Stimulated activated CD4-positive, alpha-beta T cell treated with anti-CD3 and anti-CD28 coated beads, Interleukin-15, amount 100 ng/mL, for 24 hours (primary cell): ENCODE measurements at places on chromosomes 4 and X.

- no peak for DNase-seq
Observed at GRCh38 chr4:7600247-7600646, 165.5 kb upstream of the PSAPL1 start.

DNA sequence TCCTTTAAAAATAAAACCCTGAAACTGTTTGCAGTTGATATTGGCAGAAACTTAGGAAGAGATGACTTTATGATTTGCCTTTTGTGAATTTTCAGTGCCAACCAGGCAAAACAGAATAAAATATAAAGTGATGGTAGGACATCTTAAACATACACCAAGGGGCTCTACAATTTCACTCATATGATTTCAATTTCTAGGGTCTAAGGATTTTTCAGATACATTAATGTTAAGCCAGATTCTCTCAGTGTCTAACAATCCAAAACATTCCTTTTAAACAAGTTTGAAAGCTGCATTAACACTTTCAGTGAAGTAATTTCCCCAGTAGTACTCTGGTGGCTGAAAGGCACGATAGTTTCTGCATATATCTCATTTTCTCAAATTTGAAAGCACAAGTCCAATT lies 1262.0 kb upstream of the ADGRL3 start:
- DNase-seq: no peak

- no peak for DNase-seq
Observed at GRCh38 chrX:152845618-152846240, 14.9 kb downstream of the NSDHL start.

GRCh38 chr4:89434364-89434988 lies 126.9 kb upstream of the GPRIN3 start:
- no peak for DNase-seq

GRCh38 chr4:5883916-5884315 lies 9.0 kb downstream of the CRMP1 start:
- DNase-seq: no peak

- no peak for DNase-seq
Observed at GRCh38 chrX:115345615-115346014, 56.1 kb downstream of the LUZP4 start.

DNA sequence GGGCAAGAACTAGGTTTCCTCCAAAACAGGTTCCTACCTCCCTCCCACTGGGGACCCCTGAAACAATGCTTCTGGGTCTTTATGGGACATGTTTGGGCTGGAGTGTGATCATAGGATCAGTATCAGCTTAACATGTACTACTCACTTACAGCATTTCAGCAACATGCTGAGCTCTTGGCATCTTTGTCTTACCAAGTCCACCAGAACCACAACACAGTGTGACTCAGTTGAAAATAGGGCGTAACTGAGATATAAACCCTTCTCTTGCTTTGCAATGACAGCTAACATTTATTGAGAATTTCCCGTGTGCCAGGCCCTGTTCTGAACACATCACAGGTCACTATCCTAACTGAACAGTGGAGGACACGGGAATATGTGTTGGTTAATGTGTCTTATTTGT lies 218.5 kb upstream of the LNX1 start:
- no peak for DNase-seq

DNA sequence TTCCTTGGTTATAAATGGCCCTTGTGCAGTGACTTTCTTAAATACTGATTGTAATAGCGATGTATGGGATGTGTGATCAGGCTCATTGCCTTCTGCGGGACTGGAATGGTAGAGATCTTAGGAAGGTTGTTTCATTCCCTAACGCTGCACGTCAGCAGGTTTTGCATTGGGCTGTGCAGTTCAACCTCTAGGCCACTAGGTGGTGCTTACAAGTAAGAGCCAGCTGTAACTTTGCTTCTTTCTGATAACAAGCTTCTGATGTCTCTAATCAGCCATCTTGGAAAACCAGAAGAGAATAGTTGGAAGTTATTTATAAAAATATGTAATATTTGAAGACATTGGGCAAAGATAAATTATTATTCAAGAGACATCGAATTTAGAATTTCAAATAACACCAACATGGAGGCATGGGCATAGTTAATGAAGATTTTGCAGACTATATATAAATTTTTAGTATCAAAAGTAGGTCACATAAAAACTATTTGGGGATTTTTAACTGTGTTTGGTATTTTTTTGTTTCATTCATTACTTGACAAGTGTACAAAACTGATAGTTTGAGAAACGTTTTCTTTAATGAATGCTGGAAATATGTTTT lies 339.7 kb upstream of the PCDH7 start:
- peak; percentile 12 for DNase-seq

DNA sequence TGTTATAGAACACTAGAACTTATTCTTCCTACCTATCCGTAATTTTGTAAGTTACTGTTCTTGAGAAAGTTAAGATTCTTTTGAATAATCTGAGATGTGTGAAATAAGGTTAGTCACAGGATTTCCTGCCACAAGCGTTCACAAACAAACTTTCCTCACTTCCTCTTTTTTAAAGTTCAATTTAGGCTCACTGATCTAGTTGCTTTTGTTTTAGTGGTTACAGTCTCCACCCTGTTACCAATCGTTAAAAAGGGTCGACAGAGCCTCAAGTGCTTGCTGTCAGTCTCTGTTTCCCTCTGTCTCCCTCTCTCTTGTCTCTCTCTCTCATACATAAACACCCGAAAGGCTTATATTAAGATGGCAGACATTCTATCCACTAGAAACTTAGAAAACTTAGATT lies 35.9 kb upstream of the STK26 start:
- DNase-seq: no peak

- no peak for DNase-seq
Observed at GRCh38 chr4:165537028-165537648, 158.3 kb downstream of the CPE start.

DNA sequence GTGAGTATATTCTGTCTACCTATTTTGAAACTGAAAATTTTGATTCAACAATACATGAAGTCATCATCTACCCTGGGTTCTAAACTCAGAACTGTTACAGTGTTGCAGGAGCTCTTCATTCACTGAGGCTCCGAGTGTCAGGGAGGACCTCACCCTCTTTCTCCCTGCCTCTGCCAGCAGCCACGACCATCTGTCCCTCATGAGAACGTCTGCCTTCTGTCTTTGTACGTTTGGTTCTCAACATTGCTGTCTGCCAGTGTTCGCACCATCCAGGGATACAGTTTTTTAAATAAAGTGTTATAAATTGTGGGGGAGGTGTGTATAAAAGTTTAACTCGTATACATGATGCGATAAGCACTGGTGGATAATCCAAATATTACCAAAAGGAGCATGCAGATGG lies 55.5 kb downstream of the TRAPPC11 start:
- no peak for DNase-seq

DNA sequence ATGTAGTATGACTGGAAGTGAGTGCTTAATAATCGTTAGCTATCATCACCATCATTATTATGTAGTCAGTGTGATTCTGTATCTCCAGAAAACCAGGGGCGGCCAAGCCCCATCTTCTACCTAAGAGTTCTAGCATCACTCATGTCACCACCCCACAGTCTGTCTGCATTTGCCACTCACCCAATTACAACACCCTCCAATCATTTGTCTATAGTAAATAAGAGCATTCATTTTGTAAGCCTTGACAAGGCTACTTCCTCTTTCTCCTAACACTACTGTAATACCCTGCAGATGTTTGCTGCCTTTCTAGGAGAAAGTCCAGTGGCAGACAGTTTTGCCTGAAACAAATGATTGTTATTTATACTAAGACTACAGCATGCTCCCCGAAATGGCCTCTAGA lies 15.8 kb upstream of the IL21 start:
- DNase-seq: no peak

GRCh38 chrX:54509400-54509799 lies 13.4 kb upstream of the FGD1 start:
- no peak for DNase-seq
